ENCODE measurements at places on chromosomes 5 and 9.

GRCh38 chr9:27581826-27582225, 8.5 kb upstream of the C9orf72 start:
- DNase-seq: no peak

DNA sequence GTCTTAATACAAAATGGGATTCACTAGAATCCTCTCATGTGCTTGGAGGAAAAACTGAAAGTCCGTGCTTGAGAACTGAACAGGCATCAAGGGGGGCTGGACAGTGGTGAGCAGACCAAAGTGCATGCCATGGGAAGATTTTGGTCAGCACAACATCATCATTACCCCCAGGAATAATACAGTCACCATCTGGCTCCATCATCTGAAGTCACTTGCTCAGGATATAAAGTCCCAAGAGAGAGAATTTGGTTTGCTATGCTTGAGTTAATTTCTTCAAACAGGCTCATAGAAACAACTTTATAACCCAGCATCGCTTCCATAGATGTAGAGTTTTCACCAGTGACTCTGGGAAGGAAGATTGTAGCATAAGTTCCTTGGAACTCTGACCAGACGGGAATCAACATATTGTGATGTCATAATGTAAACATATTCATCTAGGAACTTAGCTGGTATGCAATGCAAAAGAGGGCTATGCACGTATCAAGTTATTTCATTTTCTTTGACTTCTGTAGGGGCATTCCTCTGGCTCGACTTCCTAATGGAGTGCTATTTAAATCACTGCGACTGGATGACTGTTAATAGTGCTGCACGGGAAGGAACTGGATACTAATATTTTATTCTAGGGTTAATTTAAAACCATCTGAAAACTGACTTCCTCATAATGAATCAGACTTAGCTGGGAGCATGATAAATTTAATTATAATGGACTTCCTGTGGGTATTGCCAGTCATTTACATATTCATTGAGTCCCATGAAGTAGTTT, 145.2 kb downstream of the MTRR start:
- DNase-seq: no peak

- no peak for DNase-seq
Measured at GRCh38 chr5:181028032-181028819, 11.8 kb upstream of the BTNL9 start.

DNA sequence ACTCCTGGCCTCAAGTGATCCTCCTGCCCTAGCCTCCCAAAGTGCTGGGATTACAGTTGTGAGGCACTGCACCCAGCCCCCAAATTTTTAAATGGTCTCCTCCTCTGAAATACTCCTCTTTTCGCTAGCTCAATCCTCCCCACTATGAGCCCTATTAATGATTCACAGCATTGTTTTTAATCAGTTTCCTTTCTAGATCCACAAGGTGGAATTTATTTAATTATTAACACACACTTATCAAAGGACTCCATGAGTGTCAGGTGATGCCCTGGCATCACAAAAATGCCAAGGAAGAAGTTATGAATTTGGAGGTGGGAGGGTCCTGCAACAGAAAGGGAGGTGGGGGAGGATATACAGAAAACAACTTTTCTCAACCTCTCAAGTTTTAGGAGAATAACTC, 806.5 kb downstream of the PRELID2 start:
- no peak for DNase-seq

DNA sequence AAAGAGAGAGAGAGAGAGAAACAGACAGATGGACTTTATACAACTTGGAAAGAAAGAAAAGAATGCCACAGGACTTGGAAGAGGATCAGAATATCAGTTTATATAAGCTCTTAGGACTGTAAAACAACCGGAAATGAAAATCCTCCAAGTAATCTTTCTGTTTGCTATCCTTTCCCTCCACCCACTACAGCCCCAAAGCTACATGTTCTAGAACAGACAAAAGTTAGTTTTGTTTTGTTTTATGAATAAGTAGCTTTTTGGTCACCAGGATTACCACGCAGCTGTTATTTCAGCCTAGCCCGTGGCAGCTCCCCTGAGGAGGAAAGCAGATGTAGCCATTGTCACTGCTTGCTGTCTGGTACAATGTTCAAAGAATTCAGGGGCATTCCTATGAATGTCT, 66.6 kb downstream of the SH3TC2 start:
- DNase-seq: no peak

DNA sequence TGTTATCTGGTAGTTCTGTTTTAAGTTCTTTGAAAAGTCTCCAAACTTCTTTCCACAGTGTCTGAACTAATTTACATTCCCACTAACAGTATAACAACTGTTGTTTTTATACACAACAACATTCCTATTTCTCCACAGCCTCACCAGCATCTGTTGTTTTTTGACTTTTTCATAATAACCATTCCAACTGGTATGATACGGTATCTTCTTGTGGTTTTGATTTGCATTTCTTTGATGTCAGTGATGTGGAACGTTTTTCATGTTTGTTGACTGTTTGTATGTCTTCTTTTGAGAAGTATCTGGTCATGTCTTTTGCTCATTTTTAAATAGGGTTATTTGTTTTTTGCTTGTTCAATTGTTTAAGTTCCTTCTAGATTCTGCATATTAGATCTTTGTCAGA, 12.6 kb upstream of the GRAMD2B start:
- DNase-seq: no peak

- DNase-seq: no peak
Measured at GRCh38 chr5:66174338-66174737, 30.2 kb downstream of the SREK1 start.

- no peak for DNase-seq
Measured at GRCh38 chr9:116726602-116727001, 39.5 kb downstream of the TRIM32 start.

DNA sequence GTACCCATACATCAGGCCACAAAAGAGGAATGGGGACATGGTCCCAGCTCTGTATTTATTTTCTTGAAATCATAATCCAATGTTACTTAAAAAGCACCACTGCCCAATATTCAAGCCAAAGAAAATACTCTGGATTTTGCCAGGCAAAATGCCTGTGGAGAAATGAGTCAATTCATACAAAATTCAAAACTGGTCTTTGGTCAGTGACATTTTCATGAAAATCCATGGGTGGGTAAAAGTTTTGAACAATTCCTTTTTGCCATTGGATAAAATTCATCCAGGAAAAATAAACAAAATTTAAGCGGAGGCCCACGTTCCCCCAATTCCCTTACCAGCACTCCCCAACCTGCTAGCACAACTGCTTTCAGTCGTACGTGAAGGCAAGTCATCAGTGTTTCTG, 186.2 kb downstream of the GLIS3 start:
- no peak for DNase-seq

- DNase-seq: no peak
Measured at GRCh38 chr5:73496984-73497457, 1.2 kb upstream of the BTF3 start.

- DNase-seq: no peak
Measured at GRCh38 chr5:9785751-9786150, 155.6 kb upstream of the TAS2R1 start.

DNA sequence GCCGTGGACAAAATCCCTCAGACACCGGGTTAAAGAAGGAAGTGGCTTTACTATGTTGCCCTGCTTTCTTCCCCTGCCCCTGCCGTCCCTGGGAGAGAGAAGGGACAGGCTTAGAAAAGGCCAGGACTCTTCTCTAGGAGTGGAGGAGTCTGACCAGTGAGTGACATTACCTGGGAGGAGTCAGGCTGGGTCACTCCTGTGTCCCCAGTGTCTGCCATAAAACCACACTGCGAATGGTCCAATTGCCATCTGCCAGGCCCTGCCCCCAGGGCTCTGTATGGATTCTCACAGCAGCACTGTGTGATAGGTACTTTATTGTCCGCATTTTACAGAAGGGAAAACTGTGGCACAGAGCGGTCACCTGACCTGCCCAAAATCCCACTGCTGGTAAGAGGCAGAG, 31.3 kb upstream of the FUBP3 start:
- no peak for DNase-seq

Measured in left ventricle myocardium inferior (tissue), 1 donor.